ENCODE measurements at places on chromosomes 16 and 17. TPM values are rescaled to one million over a fixed set of nuclear protein-coding genes. Genes with fewer than 3 reads are reported as not detected.
A peak's percentile ranks its signal among the peaks of the same experiment; 100 is the strongest.

Gene HLF
- not detected for polyA plus RNA-seq

- no peak for DNase-seq
These were observed 2.2 kb upstream of the USP22 start for GRCh38 chr17:21044971-21045370.

Gene ADAP2
- 1.4 TPM for polyA plus RNA-seq

- no peak for DNase-seq
These were observed 91.3 kb upstream of the SEC14L1 start for GRCh38 chr17:77049440-77049839.

Gene TM4SF5
- not detected for polyA plus RNA-seq

DNA sequence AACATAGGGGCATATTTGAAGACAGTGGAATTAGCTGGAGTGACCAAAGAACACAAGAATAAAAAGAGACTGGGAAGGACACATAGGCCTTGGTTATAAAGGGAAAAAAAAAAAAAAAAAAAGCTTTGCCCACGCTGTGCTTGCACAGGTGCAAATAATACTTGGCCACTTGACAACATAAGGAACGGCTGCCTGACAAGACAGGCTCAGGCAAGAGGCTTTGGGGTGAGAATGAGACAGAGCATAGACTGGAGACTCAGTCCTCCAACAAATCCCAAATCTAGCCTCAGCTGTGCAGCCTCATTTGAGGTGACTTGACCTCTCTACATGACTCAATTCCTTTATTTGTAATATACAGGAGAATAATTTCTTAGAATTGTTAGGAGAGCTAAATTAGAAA lies 332.8 kb upstream of the DYNLRB2 start:
- no peak for DNase-seq

Gene NDRG4
- 29.0 TPM for polyA plus RNA-seq

- no peak for DNase-seq
These were observed 38.3 kb downstream of the MAP2K6 start for GRCh38 chr17:69452664-69453260.

DNA sequence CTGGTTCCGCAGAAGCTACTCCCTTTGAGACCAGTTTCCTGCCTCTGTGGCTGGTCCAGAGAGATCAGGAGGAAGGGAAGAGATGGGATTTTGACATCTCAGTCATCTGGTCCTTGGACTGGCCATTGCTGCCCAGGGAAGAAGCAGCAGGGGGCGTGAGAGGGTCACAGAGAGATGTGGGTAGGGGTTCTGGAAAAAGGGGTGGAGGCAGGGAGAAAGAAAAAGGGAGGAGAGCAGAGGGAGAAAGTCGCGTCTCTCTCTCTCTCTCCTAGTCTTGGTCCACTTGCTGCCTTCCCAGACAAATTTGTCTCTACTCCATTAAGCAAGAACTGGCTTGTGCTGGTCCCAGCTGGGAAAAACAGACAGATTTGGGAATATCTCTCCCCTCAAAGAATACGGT lies 4.4 kb downstream of the SHBG start:
- no peak for DNase-seq

GRCh38 chr17:83062818-83063671 lies 16.4 kb upstream of the METRNL start:
- DNase-seq = no peak

DNA sequence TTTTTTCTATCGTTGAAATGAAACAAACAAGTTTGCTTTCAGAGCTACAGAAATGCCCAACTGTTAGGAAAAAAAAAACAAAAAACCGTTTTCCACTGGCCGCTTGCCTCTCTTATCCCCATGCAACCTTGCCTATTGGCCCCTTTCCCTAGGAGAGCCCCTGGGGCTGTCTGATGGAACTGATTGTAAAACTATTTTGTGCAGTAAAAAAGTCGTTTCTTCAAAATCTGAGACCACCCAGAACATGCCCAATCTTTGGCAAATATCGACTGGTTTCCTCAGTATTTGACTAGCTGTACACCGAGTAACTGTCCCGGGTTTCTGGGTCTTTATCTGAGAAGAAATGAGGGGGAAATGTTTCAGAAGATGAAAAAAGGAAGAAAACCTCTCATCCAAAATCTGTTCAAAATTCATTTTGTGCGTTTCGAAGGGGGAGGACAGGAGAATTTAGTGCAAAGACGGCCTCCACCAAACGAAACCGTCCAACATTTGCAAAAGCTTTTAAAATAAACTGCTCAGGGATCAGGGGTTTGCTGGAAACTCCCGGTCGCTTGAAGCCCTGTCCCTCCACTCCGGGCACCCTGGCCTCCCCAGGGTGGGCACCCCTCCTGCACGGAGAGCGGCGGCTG lies 1.1 kb upstream of the GNAO1 start:
- no peak for DNase-seq

DNA sequence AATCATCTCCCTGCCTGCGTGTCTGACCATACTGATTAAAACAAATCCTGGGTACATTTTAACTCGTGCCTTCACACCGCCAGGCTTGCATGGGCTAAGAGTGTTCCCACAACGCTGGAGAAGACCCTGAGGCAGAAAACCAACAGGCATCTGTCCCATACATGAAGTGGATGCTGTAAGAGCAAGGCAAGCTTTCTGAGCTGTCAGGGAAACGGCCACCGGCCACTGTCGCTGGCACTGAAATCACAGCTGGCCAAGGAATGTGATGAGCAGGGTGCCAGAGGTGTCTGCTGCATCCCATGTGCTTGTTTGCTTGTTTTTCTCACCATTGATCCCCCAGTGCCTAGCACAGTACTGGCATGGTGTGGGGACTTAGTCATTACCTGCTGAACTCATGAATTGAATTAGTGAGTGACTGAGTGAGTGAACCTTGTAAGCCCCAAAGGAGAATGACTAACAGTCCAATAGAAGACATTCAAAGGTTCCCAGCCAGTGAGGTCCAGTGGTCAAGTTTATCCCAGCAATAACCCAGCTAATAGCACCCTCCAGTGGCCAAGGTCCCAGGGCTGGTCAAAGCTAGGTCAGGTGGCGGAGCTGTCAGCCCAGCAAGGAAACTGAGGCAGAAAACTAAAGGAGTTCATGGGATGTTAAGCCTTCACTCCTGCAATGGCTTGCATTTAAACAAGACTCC lies 92.7 kb upstream of the CDH5 start:
- DNase-seq = no peak

DNA sequence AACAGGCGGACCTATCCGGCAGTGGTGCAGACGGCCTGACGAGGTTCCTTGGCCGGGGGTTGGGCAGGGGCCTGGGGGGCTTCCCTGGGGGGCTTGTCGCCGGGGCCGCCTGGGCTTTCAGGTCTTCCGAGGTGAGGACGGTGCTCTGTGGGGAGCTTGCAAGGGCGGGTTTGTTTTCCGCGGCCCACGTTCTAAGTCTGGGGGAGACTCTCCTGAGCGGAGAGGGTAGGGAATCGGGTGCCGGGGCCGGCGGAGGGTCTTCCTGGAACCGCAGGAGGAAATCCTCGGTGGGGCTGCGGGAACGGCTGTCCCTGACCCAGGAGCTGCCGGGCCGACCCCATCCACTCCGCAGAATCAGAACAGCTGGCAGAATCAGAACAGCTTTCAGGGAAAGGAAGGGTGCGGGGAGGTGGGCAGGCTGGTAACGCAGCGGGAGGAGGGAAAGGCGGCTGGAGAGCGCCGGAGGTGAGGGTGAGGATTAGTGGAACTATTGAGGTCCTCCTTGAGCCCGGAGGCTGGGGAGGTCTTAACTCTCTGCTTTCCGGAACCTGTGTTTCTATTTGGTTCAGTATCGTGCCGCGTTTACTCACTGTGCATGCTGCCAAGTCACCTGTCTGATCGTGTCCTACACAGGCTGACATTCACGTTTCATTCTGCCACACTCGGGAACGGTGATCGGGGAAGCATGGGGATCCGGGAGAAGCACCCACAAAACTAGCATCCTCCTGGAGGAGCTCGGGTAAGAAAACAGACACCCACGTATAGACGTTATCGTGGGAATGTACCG lies 28.9 kb downstream of the CPSF4L start:
- no peak for DNase-seq

GRCh38 chr16:89915303-89916232 lies 3.1 kb upstream of the MC1R start:
- no peak for DNase-seq

Gene CTRB1
- not detected for polyA plus RNA-seq

Gene PLEKHH3
- polyA plus RNA-seq = 4.3 TPM

- DNase-seq = no peak
These were observed 32.8 kb downstream of the HIC1 start for GRCh38 chr17:2087597-2088211.

DNA sequence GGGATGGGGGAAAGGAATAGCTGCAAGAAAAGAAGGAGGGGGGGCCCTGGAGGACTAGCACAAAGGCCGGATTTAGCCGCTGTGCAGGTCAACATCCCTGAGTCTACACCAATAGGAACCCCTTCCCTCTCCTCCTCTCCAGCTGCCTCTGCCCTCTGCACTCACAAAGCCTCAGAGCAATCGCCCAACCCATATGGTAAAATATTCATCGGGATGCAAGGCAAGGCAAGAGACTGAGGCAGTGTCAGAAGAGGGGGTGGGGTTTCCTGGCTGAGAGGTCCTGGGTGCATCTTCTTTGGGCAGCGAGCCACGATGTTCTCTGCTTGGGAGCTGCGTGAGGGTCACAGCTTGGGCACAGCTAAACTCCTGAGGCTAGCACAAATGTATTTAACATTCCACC lies 115.5 kb upstream of the NLRP1 start:
- DNase-seq = no peak

- DNase-seq = peak; percentile 13
These were observed 945 bp downstream of the SGSH start for GRCh38 chr17:80219013-80219762.

GRCh38 chr16:83995754-83996153 lies 27.7 kb downstream of the NECAB2 start:
- DNase-seq = no peak

Gene CACNG1
- polyA plus RNA-seq = not detected

GRCh38 chr16:3677994-3678393 lies 23.5 kb downstream of the DNASE1 start:
- DNase-seq = no peak

GRCh38 chr17:19650826-19651225 lies 2.3 kb downstream of the ALDH3A2 start:
- no peak for DNase-seq
